Kidney capillary endothelial cell (primary cell): ENCODE measurements at places on chromosomes 4 and X.

DNA sequence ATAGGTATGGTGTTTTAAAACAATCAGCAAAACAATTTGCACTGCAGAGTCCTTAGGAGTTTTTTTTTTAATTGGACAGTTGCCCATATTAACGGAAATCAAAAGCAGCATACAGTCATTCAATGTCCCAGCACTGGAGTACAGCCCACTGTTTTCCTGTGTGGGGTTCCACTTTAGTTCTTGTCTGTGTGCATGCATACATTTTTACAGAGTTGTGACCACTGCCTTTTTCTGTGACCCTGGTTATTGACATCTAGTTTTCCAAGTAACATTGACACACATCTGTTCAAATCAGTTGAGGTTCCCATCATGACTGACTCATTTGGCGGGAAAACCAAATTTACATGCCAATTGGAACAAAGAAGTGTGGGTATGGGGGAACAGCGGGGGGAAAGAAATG, 83.3 kb downstream of the HPRT1 start:
- DNase-seq, result no peak

DNA sequence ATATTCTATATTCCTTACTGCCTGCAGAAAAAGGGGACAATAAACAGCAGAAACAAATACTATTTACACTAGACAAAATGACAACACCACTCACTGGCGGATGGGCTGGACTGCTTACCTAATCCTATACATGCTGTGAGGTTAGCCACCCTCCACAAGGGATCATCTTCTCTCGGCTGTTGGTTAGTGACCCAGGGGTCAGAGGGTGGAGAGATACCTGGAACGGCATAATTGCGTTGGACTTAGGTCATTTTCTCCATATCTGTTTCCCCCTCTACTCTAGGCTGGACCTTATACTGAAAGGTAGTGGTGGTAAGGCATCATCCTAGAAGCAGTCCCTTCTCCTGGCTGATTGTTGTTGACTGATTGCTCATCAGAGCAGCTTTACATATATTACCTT, 286.8 kb upstream of the UGT8 start:
- no peak for DNase-seq

GRCh38 chr4:16686195-16686594, 212.2 kb downstream of the LDB2 start:
- DNase-seq, result peak; percentile 7

DNA sequence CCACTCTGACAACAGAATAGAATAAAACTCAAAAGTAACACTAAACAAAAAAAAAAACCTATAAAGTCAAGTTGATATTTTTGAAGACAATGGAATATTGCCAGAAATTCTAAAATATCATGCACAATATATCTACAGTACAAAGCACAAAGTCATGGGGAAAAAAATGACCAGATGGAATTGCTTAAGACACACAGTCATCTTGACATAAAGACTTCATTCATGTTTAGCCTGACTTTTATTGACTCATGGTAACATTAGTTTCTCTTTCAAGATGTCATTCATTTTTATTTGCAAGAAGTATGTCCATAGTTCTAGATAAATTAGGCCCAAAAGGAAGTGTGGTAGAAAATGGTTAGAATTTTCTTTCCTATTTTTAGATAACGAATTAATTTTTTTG, 259.1 kb downstream of the CAMK2D start:
- no peak for DNase-seq
